ENCODE measurements at places on chromosomes 3 and 15.

DNA sequence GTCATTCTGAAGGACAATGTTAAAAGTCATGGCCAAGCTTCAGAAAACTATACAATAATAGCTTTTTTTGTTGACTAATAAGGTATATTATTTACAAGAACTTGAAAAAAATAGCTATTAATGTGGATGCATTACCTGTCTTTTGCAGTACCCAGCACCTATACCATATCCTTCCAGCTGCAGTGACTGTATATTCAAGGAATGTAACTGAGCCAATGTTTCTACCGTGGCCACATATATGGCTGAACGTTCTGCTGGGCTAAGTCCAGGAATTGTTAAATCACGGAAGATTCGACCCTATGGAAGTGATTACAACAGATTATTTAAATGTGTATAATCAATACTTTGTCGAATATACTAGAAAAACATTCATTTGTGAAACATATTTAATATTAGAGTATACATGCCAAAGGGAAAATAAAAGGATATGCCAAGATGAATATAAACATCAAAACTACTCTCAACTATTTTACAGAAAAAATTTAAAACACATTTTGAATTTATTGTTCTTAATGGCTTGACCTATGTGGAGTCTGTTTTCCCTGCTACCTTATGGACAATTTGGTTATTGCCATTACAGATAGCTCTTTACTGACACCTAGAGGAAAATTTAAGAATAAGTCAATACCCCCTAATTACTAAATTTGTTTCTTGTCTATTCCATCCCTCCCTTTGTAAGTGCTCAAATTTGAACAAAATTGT, 17.6 kb downstream of the ACAD11 start:
- no peak for DNase-seq

DNA sequence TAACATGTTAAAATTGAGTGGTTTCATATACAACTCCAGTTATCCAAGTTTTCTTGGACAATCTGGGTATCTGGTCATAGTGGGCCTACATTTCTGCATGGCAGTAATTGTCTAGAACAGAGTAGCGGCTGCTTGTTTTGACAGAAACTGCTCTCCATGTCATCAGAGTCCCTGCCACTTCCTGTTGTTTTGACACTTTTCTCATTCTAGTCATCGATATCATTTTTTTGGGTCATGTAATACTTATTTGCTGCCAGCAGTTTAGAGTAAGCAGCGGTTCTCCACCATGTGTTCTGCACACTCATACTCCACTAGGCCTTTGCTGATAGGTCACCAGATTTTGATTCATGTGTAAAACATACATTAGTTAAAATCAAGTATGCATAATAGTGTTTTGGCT, 81.5 kb downstream of the SLC25A26 start:
- peak; percentile 47 for DNase-seq

DNA sequence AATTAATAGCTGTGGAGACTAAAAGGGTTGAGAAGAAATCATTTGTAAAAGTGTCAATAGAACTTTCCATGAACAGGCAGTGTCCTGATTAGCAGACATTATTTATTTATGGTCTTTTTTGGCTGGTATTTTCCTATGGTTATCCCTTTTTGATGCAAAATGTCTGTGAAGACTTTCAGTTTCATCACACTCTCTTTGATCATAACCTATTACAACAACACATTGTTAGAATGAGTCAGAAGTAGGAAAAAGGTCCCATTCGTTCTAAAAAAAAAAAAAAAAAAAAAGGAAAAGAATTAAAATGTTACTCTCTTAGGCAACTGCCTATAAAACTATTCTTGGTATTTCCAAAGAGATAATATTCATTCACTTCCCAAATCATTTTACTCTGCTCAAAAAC, 62.1 kb downstream of the SLC49A4 start:
- no peak for DNase-seq

- no peak for DNase-seq
Measured at GRCh38 chr3:196053487-196053886, 28.4 kb downstream of the TFRC start.

DNA sequence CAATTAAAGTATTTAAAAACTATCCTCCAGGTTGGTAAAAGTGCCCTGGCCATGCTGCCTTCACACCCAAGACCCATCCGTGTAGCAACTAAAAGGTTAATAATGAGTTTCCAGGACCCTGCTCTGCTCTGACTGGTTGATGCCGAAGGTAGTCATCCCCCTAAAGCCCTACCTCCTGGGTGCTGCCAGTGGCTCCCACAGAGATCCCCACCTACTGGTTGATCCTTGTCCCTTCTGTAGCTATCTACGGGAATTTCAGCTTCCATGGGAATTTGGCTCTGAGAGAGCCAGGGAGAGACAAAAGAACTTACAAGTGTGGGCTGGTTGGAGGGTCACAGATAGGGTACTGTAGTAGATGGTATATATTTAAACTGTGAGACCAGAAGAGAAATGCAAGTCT, 110.6 kb upstream of the NANOGP8 start:
- DNase-seq: no peak

GRCh38 chr3:115469649-115470048, 153.7 kb upstream of the GAP43 start:
- no peak for DNase-seq

DNA sequence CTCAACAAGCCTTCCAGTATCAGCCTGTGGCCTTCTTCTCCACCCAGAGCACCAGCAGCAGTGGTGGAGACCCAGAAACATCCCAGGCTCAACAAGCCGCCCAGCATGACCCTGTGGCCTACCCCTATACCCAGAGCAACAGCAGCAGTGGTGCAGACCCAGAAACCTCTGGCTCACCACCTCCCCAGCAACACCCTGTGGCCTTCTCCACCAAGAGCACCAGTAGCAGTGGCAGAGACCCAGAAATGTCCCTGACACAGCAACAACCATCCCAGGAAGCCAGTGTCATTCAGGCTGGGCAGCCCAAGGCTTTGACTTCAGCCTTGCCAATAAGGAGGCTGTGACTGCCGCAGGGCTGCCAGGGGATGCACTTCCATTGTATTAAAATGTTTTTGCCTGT, 16.3 kb upstream of the EMC3 start:
- no peak for DNase-seq

- DNase-seq: no peak
Measured at GRCh38 chr3:185144784-185145183, 8.1 kb downstream of the C3orf70 start.

GRCh38 chr15:40328176-40328575, 4.7 kb downstream of the INAFM2 start:
- no peak for DNase-seq

DNA sequence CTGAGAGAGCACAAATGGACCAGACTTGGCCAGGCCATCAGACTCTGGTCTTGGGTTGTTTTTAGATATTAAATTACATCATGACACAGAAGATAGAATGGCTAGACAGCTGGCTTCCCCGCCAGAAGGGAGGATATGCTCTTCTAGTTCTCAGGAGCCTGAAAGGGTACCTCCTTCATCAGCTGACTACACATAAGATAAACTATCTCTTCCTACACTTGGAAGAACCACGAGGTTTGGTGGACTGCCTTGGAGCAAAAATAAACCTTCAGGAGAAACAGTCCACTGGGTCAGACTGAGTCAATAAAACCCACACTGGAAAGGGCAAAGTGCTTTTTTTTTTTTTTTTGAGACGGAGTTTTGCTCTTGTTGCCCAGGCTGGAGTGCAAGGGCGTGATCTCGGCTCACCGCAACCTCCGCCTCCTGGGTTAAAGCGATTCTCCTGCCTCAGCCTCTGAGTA, 26.3 kb upstream of the DYNC1LI1 start:
- no peak for DNase-seq

DNA sequence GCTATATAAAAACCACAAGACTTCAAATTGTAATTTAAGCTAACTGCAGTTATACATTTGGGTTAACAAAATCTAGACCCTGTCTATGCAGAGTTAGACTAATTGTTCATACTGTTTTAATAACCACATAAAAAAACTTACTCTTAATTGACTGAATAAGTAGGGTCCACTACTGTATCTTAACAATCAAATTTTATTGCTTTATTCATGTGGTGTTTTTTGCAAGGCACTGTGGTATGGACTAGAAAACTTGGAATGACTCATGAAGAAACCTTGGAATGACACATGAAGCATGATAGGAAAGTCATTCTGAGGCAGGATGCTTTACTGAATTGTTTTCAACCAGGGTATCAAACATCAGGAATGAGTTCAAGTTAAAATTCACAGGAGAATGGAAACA, 2.3 kb downstream of the SERP1 start:
- DNase-seq: no peak

GRCh38 chr15:63891079-63891767, 57.5 kb upstream of the HERC1 start:
- DNase-seq: peak; percentile 75

DNA sequence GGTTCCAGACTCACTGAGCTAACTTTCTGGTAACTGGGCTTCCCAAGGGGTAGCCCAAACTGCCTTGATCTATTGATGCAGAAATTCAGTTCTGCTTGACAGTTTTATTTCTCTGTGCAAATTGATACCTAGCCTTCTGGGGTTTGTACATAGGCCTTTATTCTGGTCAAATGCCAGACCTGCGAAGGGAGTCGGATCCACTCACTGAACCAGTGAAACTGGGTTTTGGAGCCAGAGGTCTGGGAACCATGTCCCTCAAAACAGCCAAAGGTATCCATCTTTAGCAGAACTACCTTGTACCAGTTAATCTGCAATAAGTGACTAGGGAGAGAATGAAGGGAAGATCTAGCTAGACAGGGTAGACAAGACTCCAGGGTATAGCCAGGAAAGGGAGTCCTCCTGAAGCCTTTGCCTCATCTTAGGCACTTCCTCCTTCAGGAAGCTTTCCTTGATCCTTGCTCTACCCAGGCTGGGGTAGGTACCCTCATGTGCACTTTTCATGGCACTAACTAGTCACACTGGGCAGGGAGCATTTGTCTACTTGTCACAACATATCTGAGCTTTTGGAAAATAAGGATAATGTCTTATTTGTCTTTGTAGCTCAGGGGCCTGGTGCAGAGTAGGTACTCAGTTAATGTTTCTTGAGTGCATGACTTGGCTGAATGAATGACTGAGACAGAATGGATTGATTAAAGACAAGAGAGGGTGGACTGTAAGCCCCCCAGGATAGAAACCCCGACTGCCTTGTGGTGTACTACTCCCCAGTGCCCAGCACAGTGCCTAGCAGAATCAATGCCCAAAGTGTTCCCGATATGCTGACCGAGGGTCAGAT, 1.4 kb upstream of the SNX33 start:
- DNase-seq: no peak

DNA sequence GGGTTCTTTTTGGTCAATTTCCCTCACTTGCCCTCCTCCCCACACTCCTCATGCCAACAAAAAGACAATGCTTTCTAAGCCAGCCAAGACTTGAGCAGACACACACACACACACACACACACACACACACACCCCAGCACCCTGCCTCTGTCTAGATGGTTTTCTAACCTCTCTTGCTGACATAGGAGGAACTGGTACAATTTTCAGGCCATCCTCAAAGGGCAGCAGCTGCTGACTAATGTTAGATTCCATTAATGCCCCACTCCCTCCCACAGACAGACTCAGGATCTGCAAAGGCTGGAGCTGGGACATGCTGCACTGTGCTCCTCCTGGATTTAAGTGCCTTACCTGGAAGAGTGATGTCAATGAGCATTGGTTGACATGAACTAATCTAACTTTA, 438.4 kb downstream of the OCA2 start:
- no peak for DNase-seq

DNA sequence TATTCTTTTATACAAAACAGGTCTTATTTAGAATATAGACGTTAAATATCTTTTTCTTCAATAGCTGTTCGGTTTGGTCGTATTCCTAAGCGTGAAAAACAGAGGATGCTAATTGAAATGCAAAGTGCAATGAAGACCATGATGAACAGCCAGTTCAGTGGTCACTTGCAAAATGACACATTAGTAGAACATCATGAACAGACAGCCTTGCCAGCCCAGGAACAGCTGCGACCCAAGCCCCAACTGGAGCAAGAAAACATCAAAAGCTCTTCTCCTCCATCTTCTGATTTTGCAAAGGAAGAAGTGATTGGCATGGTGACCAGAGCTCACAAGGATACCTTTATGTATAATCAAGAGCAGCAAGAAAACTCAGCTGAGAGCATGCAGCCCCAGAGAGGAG, 16.8 kb downstream of the NR1D2 start:
- DNase-seq: no peak

GRCh38 chr3:66041116-66041515, 2.4 kb upstream of the MAGI1 start:
- no peak for DNase-seq

GRCh38 chr15:100981086-100981485, 61.9 kb downstream of the LRRK1 start:
- no peak for DNase-seq

- DNase-seq: no peak
Measured at GRCh38 chr3:106130384-106131198, 261.8 kb upstream of the CBLB start.

All from stimulated activated CD4-positive, alpha-beta T cell treated with anti-CD3 and anti-CD28 coated beads, Interleukin-1b, Interleukin-23, amount 100 ng/mL, for 48 hours (primary cell).